ENCODE measurements at places on chromosomes 3 and 15. TPM values are rescaled to one million over a fixed set of nuclear protein-coding genes. Genes with fewer than 3 reads are reported as not detected.

The FEM1B gene
- 77.5 TPM for total RNA-seq

The CLDN18 gene
- 0.12 TPM for total RNA-seq

The FSD2 gene
- not detected for total RNA-seq

The NDUFB5 gene
- total RNA-seq = 88.2 TPM
